ENCODE measurements at places on chromosomes 7 and 10. TPM values are rescaled to one million over a fixed set of nuclear protein-coding genes. Genes with fewer than 3 reads are reported as not detected.

The HACD1 gene
- polyA plus RNA-seq: 15.9 TPM

DNA sequence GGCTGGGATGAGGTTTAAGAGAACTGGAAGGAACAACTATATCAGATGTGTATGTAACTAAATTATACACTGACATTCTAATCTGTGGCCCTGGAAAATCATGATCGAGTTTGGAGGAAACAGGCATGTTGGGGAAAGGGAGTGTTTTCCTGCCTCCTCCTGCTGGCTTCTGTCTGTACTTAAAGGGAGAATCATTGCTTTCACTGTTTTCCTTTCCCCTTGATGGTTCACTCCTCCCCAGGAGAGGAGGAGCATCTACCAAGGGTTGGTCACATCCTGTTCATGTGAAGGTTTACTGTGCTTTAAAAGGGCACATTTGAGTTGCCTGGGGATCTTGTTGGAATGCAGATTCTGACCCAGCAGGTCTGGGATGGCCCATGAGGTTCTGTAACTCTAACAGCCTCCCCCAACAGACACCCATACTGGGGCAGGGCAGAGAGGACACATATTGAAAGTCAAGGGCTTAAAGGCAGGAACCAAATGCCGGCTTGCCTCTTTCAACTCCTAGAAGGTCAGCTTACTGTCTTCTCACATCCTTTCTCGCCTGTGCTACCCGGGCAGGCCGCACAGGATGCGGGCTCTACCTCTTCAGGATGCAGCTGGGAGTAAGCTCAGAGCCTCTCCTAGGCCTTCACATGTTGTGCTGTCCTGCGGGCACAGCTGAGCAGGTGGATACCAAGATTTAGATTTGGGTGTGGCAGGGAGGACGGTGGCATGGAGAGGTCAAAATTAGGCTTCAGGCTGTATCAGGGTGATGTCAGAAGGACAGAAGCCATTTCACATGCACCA is 694.8 kb downstream of the KCNMA1 start:
- DNase-seq: no peak

DNA sequence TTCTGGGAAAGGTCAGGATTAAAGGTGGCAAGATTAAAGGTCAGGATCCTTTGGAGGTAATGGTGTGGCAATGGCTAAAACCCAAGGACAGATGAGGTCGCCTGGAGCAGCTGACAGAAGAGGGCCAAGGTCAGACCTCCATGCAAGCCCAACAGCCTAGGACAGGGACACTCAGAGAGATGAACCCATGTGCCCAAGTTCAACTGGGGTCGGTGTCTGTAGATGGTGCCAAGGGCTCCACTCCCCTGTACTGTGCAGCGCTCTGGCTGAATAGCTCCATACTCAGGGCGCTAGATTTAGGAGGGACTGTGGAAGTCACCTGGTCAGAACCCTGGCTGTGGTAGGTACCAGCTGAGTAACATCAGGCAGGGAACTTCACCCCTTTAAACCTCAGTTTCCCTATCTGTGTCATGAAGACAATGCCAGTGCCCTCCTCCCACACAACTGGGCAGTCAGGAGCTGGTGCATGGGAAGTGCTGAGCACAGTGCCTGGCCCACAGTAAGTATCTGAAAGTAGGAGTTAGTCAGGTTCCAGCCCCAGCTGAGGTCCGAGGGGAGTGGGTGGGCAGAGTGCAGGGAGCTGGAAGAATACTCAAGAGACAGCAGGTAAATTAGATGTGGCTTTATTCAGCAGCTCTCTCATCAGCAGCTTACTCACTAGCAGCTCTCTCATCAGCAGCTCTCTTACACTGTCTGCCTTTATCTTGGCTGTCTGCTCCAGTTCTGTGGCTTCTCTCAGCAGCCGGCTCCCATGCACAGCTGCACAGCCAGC is 327.1 kb downstream of the GLRX3 start:
- DNase-seq: no peak

The ASIC3 gene
- 3.2 TPM for polyA plus RNA-seq

The SVIL gene
- 40.7 TPM for polyA plus RNA-seq
